Esophagus mucosa (tissue), 1 donor: ENCODE measurements at places on chromosomes 5 and 9.

DNA sequence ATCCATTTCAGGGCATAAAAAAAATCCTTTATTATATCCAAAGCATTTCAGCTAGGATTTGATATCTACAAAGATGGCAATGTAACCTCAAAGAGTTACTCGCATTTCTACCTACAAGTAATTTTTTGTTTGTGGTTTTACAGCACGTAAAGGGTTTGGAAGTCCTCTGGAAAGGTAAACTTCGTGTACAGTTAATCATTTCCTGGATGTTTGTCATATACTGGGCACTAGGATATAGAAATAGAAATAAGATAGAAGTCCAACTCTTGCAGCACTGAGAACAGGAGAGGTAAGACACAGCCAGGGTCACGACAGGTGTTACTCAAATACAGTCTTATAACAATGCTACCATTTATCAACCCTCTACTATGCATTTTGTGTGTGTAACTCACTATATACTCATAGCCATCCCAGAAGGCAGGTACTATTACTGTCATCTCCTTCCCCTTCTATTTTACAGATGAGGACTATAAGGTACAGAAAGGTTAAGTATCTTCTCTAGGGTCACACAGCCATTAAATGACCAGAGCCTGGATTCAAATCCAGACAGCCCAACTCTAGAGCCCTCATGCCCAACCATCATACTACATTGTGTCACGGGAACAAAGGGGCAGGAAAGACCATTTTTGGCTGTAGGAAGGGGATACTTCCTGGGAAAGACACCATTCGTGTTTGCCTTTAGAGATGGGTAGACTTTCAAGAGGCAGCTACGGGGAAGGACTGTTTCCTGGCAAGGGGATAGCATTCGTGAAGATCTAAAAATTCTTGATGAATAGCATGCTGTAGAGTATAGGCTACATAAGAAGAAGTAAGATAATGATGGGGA lies 19.0 kb downstream of the NDUFA8 start:
- no peak for ATAC-seq

- ATAC-seq, result peak; percentile 5
Observed at GRCh38 chr5:139513852-139514485, 31.4 kb upstream of the STING1 start.

- ATAC-seq, result no peak
Observed at GRCh38 chr9:114141553-114142402, 13.6 kb upstream of the COL27A1 start.

DNA sequence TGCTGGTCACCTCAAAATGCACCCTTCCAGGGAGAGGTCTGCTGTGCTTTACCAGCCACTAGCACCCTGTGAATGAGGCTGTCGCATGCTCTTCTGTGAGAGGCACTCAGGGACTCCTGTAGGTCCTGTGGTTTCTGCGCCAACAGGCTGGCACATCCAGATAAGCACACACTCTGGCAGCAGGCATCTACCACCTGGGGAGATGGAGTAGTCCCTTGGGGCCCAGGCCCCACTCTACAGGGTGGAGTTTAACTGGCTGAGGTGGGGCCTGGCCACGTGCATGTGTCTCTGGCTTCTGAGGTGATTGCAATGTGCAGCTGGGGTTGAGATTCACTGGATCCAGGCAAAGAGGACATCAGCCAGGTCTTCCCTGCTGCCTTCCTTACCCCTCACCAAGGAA lies 32.3 kb downstream of the TMEM174 start:
- no peak for ATAC-seq

DNA sequence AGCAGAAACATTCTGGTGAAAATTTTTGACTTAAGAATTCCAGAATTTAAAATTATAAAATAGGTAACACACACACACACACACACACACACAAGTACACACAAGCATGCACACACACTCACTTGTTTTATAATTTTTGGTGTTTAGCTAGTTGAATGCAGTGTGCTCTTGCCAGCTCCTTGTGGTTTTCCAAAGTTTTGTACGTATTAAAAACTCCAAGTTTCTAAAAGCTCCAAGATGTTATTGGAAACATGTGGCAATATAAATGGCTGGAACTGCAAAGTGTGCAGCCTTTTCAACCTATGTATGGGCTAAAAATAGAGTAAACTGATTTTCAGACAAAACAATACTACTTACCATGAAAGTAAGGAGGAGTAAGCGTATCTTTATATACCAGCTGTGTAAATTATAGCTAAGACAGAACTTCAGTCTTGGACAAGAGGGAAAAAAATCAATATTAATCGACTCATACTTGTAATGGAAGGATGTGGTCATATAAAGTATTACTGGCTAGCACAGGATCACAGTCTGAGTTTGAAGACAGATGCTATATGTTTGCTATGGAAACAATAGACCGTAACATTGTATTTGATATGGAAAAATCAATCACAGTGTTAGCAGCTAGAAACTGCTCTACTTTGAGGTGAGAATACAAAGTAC lies 727.1 kb upstream of the GRAMD2B start:
- ATAC-seq, result no peak

GRCh38 chr9:70177121-70177520 lies 81.7 kb upstream of the SMC5 start:
- ATAC-seq, result no peak

GRCh38 chr5:98292496-98292895 lies 481.0 kb upstream of the RGMB start:
- no peak for ATAC-seq

GRCh38 chr5:55923177-55923771 lies 71.5 kb downstream of the IL6ST start:
- ATAC-seq, result no peak
